Endodermal cell (in vitro differentiated cells): ENCODE measurements at places on chromosomes 16 and 17.

GRCh38 chr17:36793976-36794375, 143.3 kb upstream of the LHX1 start:
- no peaks in the 10 kb centered on the region for H3K36me3 ChIP-seq
- H3K4me3 ChIP-seq: no peak overlapping the region
- no peaks in the 10 kb centered on the region for H3K27me3 ChIP-seq
- peak; percentile 23 for DNase-seq

DNA sequence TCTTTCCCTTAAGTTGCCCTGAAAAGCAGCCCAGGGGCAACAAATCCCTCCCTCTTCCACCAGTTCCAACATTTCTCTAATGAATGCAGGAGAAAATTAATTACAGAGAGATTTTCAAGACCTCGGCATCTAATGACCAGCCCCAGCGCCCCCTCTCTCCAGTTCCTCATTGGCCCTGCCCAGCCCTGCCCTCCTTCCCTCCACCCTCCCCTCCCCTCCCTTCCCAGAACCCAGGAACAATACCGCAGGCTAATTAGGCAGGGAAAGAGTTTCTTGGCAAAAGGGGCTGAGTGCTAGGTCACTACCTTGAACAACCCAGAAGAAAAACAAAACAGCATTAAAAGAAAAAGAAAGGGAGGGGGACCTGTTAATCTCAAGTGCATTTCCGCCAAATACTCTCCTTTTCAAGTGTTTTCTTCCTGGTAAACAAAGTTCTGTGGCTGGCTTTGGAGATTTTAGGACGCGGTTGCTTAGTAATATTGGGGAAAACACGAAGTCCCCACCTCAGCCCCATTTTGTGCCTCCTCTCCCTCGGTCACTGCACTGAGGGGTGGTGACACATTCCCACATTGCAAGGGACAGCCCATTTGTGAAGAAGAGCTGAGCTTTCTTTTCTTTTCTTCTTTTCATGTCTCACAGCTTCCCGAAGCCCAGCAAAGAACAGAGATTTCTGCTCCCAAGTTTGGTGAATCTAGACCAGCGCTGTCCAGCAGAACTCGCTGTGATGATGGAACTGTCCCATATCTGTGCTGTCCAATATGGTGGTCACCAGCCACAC, 215.4 kb downstream of the SOX9 start:
- H3K36me3 ChIP-seq: no peaks in the 10 kb centered on the region
- H3K27me3 ChIP-seq: peaks cover 86% of the 10 kb centered on the region
- no peak overlapping the region for H3K27ac ChIP-seq
- DNase-seq: peak; percentile 72
- no peak overlapping the region for H3K4me3 ChIP-seq
- H3K4me1 ChIP-seq: no peaks in the 10 kb centered on the region

DNA sequence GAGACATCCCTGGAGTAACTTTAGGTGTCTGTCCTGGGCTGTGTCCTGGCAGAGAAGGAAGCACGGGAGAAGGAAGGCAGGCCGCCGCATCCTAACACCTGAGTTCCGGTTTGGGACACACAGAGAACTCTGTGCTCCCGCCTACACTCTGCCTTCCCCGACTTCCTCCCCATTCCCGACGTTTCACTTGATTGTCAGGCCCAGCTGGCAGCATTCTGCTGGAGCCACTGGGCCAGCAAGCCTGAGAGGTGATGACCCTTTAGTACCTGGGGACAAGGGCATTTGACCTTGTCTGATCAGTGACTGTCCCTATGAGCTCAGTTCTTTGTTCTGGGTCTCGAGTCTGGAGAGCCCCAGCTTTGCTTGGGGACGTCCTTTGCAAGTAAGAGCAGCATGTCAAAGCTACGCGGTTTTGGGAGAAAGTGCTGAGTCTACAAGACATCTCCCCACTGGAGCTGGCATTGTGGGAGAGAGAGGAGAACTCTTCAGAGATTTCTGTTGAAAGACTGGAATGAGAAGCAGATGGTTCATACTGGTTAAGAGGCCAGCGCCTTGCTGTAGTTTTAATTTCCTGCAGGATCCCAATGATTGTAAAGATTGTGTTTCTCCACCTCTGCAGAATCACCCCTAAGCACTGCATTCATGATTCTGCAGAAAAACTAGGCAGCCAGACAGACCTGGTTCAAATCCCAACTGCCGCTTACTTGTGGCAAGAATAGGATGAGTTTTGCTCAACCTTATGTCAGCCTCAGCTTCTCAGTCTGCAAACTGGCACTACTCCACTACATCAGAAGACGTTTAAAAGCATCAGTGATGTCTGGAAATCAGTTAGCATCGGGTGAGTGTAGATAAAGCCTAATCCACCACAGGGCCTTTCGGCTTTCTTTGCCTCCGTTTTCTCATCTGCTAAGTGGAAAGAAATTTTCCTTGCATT, 20.6 kb downstream of the ABAT start:
- no peak overlapping the region for H3K4me3 ChIP-seq
- DNase-seq: no peak
- no peaks in the 10 kb centered on the region for H3K27me3 ChIP-seq
- no peaks in the 10 kb centered on the region for H3K4me1 ChIP-seq
- no peak overlapping the region for H3K27ac ChIP-seq

- H3K27ac ChIP-seq: no peak overlapping the region
- no peaks in the 10 kb centered on the region for H3K36me3 ChIP-seq
- peaks cover 13% of the 10 kb centered on the region for H3K4me1 ChIP-seq
- H3K27me3 ChIP-seq: peaks cover 2% of the 10 kb centered on the region
- no peak overlapping the region for H3K4me3 ChIP-seq
- DNase-seq: no peak
These were observed 4.1 kb downstream of the MAP2K3 start for GRCh38 chr17:21288571-21289017.

- DNase-seq: no peak
- no peaks in the 10 kb centered on the region for H3K4me1 ChIP-seq
- H3K4me3 ChIP-seq: no peak overlapping the region
- H3K27me3 ChIP-seq: no peaks in the 10 kb centered on the region
- no peak overlapping the region for H3K27ac ChIP-seq
These were observed 13.4 kb upstream of the PLLP start for GRCh38 chr16:57297856-57298255.

DNA sequence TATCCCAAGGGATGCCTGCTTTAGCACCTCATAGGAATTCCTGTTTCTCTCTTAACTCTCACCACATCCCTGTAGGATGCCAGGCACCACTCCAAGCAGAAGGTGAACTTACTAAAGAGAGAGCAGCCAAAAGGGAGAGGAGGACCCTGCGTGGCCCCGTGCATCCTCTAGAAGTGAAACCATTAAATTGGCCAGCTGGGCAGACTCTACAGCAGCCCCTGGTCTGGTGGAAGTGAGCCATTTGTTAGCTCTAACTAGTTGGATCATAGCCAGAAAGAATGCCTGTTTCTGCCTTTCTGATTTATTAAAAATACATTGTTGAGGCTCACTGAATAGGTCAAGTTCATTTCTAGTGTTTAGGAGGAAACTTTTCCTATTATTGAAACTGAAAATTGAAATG, 22.3 kb downstream of the TMEM11 start:
- H3K27me3 ChIP-seq: no peaks in the 10 kb centered on the region
- no peak overlapping the region for H3K27ac ChIP-seq
- H3K36me3 ChIP-seq: peaks cover 65% of the 10 kb centered on the region
- no peaks in the 10 kb centered on the region for H3K4me1 ChIP-seq
- no peak overlapping the region for H3K4me3 ChIP-seq

GRCh38 chr16:56351481-56351880, 73.9 kb downstream of the AMFR start:
- no peak overlapping the region for H3K27ac ChIP-seq
- H3K27me3 ChIP-seq: no peaks in the 10 kb centered on the region
- DNase-seq: no peak
